ENCODE measurements at places on chromosomes 13 and 19. TPM values are rescaled to one million over a fixed set of nuclear protein-coding genes. Genes with fewer than 3 reads are reported as not detected.

ACTMAP gene
- 2.0 TPM for total RNA-seq

GRCh38 chr13:97976610-97977521 lies 23.4 kb downstream of the IPO5 start:
- no peak for DNase-seq

DNA sequence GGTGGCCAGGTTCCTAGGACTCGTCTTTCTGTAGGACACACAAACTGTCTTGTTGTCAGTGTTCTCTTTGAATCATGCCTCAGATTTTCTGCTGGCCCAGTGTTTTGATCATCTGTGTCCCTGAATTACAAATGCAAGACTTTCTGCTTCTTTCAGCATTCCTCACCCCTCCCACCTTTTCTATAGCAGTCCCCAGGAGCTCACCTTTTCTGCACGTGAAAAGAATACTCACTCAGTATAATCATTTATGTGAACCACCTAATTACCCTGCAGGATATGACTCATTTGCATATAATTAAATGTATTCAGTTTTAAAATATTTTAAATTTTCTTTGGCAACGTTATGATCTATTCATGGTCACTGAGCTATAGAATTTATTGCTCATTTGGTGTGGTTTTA lies 389.2 kb downstream of the ITGBL1 start:
- no peak for DNase-seq

GARIN5A gene
- 0.23 TPM for total RNA-seq

DNA sequence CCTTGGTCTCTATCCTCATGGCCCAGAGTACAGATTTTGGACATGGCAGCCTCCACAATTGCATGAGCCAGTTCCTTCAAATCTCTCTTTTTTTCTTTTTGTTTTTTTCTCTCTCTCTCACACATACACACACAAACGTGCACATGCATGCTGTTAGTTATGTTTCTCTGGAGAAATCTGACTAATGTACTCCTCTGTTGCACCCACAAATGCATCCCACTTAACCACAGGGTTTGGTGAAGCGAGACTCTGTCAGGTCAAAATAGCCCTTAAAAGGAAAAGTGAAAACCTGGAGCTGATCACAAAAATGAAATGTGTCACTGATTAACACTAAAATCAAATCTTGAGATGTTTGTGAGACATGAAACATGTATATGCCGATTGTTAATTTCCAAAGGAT lies 374.6 kb upstream of the ARGLU1 start:
- DNase-seq = no peak

Measured in LHCN-M2 (cell line).